IPS DF 6.9 (cell line): ENCODE measurements at places on chromosomes 2 and 18.

GRCh38 chr2:156112323-156112722, 220.2 kb downstream of the NR4A2 start:
- no peak for DNase-seq

- DNase-seq, result no peak
Observed at GRCh38 chr2:145460112-145460511, 940.2 kb upstream of the ZEB2 start.

DNA sequence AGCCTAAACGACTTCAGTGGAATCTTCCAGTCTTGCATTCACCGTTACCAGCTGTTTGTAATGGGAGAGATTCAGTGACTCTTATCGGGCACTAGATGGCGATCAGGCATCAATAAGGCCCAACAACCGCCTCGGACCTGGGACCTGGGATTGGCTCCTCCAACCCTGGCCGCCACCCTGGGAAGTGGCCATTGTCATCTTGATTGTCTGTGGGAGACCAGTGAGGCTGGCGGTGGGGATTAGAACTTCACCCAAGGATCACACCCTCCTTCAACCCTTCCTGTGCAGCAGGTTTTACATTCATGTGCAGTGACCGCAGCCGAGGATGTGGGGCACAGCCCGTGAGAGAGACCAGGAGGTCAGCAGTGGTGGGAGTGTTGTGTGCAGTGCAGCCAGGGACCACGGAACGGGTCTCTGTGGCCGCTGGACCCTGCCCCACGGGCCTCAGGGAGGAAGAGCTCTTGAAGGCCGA, 85.3 kb downstream of the SPP2 start:
- peak; percentile 74 for DNase-seq

DNA sequence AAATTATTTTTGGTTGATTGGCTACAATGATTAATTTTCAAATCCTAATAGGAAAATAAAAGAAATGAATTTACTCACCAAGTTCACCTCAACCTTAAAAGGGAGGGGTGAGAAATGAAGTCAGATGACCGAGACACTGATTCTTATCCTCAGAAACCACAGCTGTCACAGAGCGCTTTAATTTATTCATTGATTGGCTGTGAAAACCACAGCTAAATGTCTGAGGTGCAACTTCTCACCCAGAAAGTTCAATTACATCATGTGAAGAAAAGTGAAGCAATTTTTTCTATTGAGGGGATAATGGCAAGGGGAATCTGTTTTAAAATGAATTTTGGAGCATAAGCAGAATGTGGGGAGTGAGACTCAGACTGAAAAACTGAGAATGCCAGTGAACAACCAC, 128.4 kb downstream of the RNF152 start:
- no peak for DNase-seq

GRCh38 chr2:241844831-241845578, 13.7 kb downstream of the PDCD1 start:
- no peak for DNase-seq

- DNase-seq, result no peak
Observed at GRCh38 chr2:84959095-84959565, 11.8 kb upstream of the KCMF1 start.
